ENCODE measurements at places on chromosomes 5 and 9. TPM values are rescaled to one million over a fixed set of nuclear protein-coding genes. Genes with fewer than 3 reads are reported as not detected.

The TMEFF1 gene
- 0.01 TPM for polyA plus RNA-seq

The DRD1 gene
- polyA plus RNA-seq = 0.23 TPM

The SLC6A19 gene
- not detected for polyA plus RNA-seq

The RFESD gene
- polyA plus RNA-seq = 3.4 TPM

The AJM1 gene
- 1.1 TPM for polyA plus RNA-seq

The TPPP gene
- 5.2 TPM for polyA plus RNA-seq

The RASGRF2 gene
- polyA plus RNA-seq = 1.4 TPM

GRCh38 chr5:42718591-42718990 is 38.0 kb upstream of the CCDC152 start:
- no peak for DNase-seq

- peak; percentile 52 for DNase-seq
Measured at GRCh38 chr5:154221371-154221896, 30.9 kb downstream of the GALNT10 start.

DNA sequence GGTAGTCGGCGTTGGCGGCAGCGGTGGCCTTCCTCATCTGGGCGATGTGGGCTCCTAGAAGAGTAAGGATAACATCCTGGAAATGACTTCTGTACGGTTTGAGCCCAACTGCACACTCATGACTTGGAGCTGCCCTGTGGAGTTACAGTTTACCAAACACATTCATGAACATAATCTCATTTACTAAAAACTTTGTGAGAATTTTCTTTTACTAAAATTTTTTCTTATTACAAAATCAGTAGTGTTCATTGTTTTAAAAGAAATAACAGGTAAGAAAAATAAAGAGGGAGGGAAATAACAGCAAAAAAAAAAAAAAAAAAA is 5.3 kb downstream of the FOXE1 start:
- DNase-seq = no peak

GRCh38 chr9:105426657-105427056 is 21.2 kb upstream of the FSD1L start:
- no peak for DNase-seq

GRCh38 chr9:131739133-131739958 is 530 bp downstream of the RAPGEF1 start:
- peak; percentile 55 for DNase-seq

GRCh38 chr9:38413283-38413682 is 11.0 kb downstream of the IGFBPL1 start:
- DNase-seq = no peak

DNA sequence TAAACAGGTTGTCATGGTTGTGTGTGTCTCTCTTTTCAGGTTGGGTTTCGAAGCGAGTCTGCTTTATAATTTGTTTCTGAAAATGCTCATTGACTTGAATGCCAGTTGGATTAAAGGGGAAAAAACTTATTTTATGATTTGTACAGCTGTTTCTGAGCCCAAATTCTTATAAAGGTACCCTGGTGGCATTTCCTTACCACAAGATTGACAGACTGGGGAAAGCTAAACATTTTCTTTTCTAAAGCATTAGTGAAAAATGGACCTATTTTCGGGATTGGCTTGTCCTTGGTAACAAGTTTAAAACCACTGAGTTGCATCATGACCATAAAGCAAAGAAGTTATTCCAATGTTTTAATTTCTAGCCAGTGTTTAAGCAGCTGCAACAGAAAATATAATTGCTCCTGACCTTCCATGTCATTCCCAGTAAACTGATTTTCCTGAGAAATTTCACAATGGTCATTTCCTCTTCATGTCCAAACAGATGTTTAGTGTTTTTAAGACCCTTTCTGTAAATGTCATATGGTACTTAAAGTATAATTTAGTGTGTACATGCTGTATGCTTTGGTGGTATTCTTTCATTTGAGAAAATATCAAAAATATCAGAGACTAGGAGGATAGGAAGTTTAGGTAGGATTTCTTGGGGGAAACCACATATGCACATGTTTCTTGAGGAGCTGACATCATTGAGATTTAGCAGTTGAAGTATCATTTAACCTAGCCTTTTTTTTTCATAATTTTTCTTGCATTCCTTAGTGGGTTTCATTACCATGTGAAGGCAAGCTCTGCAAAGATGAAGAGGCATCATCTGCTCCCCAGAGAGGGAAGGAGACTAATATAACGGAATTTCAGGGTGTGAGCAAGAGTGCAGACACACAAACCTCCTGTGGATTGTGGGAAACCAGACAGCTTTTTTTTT is 667.1 kb upstream of the RGMB start:
- DNase-seq = no peak

DNA sequence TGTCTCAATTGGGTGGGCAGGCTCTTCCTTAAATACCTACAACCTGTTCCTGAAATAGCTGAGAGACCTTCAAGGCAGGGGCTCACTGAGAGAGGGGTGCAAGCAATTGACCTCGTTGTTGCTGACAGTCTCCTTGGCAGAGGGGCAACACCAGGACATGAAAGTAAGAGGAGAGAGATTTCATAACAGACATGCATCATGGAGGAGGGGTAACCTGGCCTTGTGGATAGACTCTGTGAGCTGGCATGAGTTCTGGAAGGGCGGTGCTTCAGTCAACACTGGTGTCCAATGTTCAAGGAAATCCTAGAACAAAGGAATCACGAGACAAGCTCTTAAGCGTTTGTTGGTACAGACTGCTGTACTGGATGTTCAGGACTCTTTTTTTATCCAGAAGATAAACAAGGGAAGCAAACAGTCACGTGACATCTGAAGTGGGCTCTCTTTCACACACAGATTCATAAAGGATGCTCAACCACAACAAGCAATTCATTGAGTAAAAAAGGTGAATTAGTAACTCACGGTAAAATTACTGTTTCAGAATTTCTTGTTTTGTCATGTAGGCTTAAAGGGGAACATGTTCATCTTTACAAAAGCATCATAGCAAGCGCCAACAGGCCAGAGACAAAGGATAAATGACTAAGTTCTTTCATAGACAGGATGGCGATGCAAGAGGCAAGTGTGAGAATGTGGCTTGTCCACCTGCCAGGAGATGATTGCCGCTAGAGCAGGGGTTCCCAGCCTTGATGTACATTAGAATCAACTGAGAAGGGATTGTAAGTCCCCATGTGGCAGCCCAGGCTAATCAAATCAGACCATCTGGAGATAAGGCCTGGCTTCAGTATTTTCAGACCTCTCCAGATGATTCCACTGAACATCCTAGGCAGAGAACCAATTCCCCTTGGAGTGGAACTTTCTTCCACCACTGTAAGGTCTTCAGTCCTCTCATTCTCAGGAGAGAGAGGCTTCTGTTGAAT is 20.7 kb downstream of the ANKRA2 start:
- DNase-seq = peak; percentile 59

GRCh38 chr9:96486386-96487028 is 36.5 kb downstream of the HABP4 start:
- DNase-seq = no peak

DNA sequence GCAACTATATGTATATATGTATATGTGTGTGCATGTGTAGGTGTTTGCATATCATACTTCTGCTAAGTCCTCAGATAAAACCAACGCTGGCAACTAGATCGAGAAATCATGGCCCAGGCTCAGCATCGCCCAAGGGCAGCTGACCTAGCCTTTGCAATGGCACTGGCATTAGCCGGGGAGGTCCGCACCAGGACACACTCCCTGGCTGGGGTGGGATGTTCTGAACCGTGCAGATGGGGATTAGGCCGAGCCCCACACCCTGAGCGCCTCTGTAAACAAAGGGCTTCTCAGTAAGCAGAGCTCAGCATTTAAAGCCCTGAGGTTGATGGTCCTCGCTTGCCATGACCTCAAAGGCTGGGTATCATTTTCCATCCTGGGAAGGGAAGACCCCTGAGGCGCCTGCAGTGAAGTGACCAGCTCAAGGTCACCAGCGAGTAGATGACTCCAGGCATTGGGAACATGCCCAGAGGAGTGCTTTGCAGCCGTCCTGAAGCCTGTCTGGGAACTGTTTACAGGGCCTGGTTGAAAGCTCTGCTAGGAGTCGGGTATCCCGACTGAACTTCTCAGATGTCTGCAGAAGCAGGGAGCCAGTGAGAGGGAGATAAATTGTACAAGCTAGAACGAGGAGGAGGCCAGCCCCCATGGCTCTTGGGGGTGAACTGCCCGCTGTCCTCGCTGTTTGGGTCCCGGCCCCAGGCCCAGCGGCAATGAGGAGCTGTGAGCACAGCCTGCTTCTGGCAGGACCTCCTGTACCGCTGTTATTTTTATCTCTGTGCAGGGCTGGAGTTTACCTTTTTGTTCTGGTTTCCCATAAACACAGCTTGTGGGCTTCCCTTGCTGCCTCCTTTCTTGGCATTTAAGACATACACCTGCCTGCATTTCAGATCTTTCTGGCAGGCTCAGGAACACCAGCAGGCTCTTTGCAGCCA is 18.4 kb downstream of the GADD45G start:
- no peak for DNase-seq

- peak; percentile 57 for DNase-seq
Measured at GRCh38 chr5:50967009-50967562, 300.6 kb downstream of the PARP8 start.

- no peak for DNase-seq
Measured at GRCh38 chr9:698954-699353, 142.5 kb upstream of the DMRT1 start.

DNA sequence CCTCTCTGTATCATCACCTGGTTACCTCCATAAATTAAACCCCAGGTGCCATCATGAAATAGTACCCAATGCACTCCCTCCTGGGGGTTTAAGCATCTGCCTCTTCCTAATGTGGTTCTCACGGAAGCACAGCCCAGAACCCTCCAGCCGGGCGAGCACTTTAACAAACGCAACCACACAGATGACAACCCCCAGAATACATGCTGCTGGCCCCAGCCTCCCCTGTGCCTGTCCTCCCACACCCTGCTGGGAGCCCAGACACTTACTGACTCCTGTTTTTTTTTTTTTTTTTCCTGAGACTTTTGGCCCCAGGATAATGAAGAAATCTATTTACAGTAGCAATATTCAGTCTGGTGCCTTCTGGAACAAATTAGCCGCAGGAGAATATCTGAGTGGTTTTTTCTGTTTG is 50.0 kb upstream of the COL5A1 start:
- DNase-seq = no peak

GRCh38 chr5:53956196-53956595 is 354.2 kb downstream of the ARL15 start:
- no peak for DNase-seq

- DNase-seq = no peak
Measured at GRCh38 chr9:100698945-100699344, 121.1 kb downstream of the CAVIN4 start.

- no peak for DNase-seq
Measured at GRCh38 chr5:133995883-133996563, 8.8 kb downstream of the VDAC1 start.

- peak; percentile 64 for DNase-seq
Measured at GRCh38 chr9:117414906-117415331, at the start of gene ASTN2. Gene ASTN2, minus strand, starts transcription at chr9:117415057. Its CDS starts 119 bp downstream, at chr9:117414938.

DNA sequence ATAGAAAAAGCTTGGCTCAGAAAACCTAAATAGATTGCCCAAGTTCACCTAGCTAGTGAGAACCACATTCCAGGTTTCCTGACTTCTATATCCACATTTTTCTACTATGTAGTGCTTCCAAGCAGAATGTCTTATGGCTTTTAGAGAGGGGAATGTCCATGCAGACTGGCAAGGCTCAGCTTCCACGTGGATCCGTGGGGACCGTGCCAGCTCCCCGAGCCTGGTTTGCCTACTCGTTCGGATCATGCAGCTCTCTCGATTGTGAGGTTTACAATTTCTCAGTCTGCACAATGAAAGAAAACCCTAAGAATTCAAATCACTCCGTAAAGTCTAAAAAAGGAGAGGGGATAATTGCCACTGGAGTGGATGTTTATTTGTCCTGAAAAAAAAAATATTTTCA is 256.5 kb upstream of the NR4A3 start:
- DNase-seq = no peak

DNA sequence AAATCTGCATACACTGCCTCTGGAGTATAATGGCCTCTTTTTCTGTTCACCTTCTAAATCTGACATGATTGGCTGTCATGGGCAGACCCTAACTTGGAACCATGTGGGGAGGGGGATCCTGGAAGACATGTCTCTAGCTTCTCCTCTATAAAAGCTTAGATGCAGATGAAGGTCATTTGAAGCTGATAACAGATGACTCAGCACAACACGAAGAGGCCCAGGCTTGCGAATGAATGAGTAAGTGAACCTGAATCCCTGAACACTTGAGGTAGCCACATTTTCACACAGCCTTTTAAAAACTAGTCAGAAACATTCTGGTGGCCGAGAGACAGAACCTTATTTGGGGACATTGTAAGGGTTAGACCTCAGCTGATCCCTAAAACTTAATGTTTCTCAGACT is 282.6 kb downstream of the ELAVL2 start:
- DNase-seq = no peak

GRCh38 chr9:135074354-135075233 is 12.9 kb upstream of the OLFM1 start:
- DNase-seq = no peak

DNA sequence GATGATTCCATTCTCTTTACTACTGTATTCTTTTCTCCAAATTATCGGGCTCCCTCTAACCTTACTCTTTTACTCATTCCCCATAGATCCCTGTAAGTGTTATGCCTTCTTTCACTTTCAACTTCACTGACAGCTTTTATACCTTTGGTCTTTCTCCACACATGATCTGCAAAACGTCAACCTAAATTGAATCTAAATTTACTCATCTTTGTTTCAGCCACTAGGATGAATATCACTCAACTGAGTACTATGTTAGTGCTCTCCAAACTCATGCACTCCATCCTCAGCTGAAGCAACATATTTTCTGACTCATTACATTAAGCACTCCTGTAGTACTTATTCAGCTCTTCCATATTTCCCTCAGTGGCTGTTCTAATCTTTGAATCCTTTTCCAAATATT is 133.4 kb downstream of the ADAMTS19 start:
- DNase-seq = no peak

GRCh38 chr5:52709167-52709925 is 78.4 kb upstream of the ITGA1 start:
- DNase-seq = no peak

- no peak for DNase-seq
Measured at GRCh38 chr5:139619861-139620260, 28.3 kb upstream of the CXXC5 start.

DNA sequence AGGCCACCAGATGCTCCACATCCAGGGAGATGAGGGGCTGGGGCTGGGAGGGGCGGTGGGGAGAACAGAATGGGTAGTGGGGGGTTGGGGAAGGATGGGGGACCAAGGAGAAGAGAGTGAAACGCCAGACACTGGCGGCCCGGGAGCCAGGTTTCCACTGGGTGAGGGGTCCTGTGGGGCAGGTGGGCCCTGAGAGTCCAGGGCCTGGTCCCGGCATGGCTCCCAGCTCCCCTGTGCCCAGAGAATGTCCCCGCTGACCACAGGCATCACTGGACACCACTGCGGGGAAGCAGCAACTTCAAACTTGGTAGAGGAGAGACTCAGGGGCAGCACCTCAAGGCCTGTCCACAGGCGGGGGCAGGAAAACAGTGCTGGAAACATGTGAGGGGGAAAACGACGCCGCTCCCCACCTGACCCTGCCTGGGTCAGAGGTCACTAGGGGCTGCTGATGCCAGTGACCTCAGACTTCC is 13.2 kb downstream of the NINJ1 start:
- DNase-seq = no peak

DNA sequence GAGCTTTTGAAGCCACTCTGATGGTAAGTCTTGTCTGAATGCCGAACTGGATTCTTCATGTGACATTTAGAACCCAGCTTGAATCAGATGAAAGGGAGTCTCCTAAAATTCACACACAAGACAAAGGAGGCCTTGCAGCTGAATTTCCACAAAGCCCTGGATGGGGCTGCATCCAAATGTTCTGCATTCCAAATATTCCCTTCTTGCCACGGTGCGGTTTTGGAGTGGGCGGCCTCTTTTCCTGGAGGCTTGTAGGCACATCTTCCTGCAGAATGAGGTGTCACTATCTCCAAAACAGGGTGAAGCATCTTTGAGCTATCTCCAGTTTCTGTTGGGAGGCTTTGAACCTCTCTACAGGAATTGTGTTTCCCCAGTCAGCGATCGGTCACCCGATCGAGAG is 342.7 kb downstream of the ARHGEF28 start:
- no peak for DNase-seq

Measured in lung (tissue), 17 donors.